ENCODE measurements at places on chromosomes 3 and 15. TPM values are rescaled to one million over a fixed set of nuclear protein-coding genes. Genes with fewer than 3 reads are reported as not detected.

The ZBBX gene
- 0.32 TPM for total RNA-seq

The PHC3 gene
- 29.2 TPM for total RNA-seq

The OCA2 gene
- not detected for total RNA-seq

The NPHP3 gene
- total RNA-seq: 45.8 TPM

The KCNMB3 gene
- 1.5 TPM for total RNA-seq

The TM6SF1 gene
- total RNA-seq: 2.5 TPM

Measured in smooth muscle cell of the umbilical artery (primary cell).